ENCODE measurements at places on chromosomes 2 and 18. TPM values are rescaled to one million over a fixed set of nuclear protein-coding genes. Genes with fewer than 3 reads are reported as not detected.

GRCh38 chr2:207037896-207038295 is 98.6 kb downstream of the CPO start:
- DNase-seq: no peak

Gene FRZB
- total RNA-seq: 3.6 TPM

Gene FLACC1
- 2.4 TPM for total RNA-seq

DNA sequence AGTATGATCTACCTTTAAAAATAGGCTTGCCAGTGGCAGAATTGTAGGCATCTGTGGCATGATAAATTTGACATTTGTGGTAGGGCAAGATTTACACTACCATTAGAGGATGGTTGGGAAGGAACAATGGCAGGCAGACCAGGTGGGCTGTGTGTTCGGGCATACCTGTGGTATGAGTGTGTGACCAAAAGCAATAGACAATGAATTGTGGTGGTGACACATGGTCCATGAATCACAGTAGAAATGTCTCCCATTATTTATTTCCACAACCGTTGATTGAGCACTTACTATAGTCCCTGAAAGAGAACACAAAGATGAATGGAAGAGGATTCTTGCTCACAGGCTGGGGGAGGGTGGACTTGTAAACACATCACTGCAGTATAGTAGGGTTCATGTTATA is 29.9 kb upstream of the RUFY4 start:
- DNase-seq: no peak

GRCh38 chr2:221494556-221494955 is 77.5 kb downstream of the EPHA4 start:
- DNase-seq: no peak

DNA sequence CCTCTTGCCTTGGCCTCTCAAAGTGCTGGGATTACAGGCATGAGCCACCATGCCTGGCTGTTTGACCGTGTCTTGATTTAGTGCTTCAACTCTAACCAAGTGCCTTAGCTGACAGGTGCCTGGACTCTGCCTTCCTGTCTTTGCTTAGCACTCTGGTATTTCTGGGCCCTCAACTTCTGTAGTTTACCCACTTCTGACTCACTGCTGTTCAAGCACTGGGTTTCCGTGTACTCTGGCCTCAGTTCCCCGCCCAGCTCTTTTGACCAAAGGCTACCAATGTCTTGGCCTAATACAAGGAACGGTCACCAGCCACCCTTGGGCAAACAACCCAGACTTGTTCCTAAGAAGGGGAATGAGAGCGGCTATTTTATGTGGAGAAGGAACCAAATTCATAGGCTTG is 35.7 kb upstream of the CABLES1 start:
- no peak for DNase-seq

Gene CPLX4
- not detected for total RNA-seq

GRCh38 chr2:229098801-229099200 is 172.3 kb downstream of the PID1 start:
- DNase-seq: no peak

Gene ASB18
- total RNA-seq: not detected

- no peak for DNase-seq
Observed at GRCh38 chr2:236968101-236968879, 117.4 kb upstream of the COPS8 start.

GRCh38 chr2:153871231-153872221 is at the start of gene GALNT13:
Gene GALNT13 (plus strand): TSS chr2:153871922.
- DNase-seq: no peak

DNA sequence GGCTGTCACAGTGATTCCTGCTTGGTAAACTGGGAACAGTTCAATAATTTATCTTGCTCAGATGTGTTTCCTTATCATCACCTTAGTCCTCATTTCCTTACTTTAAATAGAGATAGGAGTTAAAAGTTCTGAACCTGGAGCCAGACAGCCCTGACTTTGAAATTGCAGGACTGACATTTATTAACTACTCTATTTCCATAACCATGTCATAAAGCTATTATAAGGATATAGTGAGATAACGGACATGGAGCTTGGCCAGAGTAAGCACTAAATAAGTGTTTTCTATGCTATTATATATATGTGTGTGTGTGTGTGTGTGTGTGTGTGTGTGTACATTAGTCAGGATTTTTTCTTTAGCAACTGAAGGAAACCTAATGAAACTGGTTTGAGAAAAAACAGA is 13.1 kb downstream of the NT5DC4 start:
- DNase-seq: no peak

DNA sequence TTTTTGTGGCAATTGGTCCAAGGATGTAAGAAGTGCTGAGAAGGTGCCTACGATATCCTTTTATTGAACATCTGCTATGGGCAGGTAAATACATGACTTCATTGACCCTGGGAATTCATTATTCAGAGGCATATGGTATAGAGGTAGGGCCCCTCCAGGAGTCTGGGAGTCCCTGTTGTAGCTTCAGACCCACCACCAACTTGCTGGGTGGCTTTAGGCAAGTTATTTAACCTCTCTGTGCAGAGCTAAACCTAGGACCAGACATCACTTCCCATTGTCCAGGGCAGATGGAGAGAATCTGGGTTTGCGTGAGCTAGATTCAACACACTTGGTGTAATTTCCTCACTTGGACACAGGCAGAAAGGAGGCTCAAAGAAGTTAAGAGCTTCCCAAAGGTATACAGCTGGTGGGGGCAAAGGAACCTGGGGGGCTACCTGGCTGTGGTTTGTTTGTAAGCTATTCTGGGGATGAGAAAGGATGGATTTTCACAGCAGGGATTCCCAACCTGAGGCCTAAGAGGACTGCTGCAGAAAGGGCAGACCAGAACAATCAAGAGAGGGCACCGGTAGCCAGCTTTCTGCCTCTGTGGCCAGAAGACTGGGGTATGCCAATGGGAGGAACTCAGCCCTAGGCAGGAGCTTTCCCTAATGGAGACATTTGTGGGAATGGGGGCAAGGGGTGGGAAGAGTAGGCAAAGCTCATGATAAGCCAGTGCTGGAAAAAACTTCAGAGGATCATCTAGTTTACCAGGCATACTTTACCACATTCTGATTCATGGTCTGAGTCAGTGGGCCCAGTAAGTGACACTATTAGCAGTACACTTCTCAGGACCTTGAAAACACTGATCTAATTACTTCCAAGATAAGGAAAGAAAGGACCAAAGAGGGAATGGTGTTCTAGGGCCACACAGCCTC is 102.7 kb upstream of the SMAD2 start:
- no peak for DNase-seq

- no peak for DNase-seq
Observed at GRCh38 chr2:33488715-33489540, 12.5 kb downstream of the RASGRP3 start.

Gene RAX
- 19.3 TPM for total RNA-seq

Gene ZEB2
- total RNA-seq: 146 TPM

DNA sequence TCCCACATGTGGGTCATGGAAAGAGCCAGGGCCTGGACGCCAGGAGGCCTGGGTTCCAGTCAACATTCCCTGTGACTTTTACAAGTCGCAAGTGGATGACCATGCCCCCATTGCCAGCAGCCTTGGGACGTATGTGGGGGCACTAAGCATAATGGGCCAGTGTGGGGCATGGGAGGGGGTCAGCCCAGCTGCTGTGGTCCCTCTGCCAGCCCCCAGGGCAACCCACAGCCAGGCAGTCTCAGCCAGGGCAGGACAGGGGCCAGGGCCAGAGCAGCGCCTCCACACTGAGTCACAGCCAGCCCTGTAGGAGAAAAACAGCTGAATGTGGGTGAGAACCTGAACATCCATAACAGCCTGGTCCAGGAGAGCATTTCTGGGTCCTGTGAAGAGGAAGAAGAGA is 173.2 kb downstream of the GFPT1 start:
- no peak for DNase-seq

Gene NEB
- 2.5 TPM for total RNA-seq

GRCh38 chr2:105592288-105592687 is 152.4 kb upstream of the NCK2 start:
- DNase-seq: no peak

DNA sequence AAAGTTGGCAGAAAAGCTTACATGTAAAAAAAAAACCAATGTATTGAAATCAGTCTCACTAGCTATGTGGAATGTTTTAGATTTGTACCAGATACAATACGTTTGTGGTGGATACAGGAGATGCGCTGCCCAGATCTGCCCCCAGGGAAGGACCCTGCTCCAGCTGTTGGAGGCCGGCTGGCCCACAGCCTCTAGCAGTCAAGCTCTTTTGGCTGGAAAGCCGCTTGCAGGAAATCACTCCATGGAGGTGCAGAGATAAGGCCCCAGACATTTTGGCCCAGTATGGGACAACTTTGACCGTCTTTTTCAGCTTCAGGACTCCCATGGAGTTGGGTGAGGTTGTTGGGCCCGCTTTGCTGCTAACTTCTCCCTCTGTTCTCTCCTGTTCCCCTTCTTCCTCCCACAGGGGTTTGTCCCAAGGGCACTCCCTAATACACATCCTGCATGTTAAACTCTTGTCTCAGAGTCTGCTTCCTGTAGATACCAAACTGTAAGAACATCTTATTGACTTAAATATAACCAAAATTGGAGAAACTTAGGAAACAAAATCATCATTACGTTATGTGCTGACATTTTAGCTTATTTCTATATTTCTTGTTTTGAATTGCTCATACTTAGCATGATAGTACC is 1.7 kb upstream of the QPCT start:
- DNase-seq: no peak

Gene MROH2A
- 0.92 TPM for total RNA-seq

DNA sequence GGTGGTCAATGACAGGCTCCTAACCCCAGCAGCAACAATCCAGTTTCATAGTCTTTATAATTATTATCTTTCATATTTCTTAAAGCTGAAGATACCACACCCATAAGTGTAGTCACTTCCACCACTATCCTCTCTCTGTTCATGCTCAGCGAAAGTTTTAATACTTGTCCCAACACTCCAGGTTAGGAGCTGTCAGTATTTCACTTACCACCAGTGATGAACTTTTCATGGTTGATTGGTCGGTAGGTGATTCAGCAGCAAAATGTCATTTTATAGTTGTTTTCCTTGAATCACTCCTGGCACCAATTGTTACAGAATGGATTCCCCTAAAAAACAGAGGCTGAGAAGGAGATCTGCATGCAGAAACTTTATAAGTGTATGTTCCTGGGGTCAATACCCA is 324.9 kb downstream of the CCDC85A start:
- DNase-seq: no peak

- DNase-seq: no peak
Observed at GRCh38 chr2:12080360-12080759, 333.9 kb downstream of the LPIN1 start.

GRCh38 chr2:8408560-8409460 is 273.0 kb upstream of the ID2 start:
- DNase-seq: no peak

Gene TTN
- total RNA-seq: under 0.01 TPM

DNA sequence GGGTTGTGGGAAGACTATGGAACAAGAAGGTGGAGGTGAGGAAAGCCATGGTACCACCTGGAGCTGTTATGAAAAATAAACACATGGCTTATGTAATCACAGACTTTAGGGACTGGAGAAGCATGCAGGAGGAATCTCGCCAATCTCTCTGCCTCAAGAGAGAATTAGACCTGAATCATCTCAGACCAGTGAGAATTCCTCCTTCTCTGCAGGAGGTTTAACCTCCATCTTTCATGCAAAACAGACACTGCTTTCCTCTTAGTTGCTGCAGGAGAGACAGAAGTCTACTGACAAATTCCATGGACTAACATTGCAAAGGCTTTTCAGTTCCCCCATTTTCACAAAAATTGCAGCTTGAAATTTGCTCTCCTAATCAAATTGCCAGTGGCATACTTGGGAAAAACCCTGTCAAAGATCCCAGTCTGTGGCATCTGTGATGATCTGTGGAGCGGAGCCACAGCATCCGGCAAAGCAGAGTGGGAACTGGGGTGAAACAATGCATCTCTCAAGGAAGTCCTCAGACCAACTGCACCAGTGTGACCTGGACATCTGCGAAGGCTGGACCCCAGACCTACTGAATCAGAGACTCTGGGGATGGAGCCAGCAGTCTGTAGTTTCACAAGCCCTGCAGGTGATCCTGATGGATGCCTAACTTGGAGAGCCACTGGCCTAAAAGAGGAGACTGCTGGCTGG is 28.6 kb upstream of the NCKAP5 start:
- no peak for DNase-seq

- no peak for DNase-seq
Observed at GRCh38 chr18:49100226-49100968, 149.6 kb upstream of the SMAD7 start.

DNA sequence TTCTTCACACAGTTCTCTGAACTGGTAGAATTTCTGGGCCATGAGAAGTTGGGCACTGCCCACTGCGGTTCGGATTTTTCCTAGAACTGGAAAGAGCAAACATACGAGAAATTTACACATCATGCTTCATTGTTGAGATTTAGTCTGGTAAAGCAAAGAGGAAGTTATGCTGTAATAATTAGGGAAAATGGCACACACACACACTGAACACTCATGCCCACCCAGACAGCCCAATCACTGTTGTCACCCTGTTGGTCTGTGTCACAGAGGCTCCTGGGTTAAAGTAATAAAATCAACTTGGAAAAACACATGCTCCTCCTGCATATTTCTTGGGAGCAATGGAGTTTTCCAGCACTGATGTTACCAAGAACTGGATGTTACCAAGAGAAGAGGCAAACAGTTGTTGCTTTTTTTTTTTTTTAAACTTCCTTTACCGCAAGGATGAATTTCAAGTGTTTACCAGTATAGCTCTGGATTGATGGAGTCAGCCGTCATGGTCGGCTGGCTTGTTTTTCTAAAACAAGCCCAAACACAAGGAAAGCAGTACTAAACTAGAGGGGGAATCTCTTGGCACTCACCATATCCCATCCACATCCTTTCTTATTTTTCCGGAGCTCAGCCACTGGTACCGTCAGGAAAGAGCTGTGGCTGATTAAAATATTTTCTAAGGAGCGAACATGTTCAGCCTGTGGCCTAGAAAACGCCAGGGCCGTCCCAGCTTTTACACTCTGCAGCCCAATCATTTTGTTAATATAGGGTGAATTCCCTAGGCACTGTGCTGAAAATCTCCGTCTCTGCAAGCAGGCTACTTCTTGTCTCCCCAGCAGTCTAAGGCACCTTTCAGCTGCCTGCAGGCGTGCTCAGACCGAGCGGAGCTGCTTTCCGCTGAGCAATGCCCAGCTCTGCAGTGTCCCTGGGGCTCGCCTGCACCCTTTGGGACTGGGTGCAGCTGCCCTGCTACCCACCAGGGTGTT is 58.9 kb downstream of the TGIF1 start:
- DNase-seq: no peak

Gene PTPN4
- total RNA-seq: 51.5 TPM

DNA sequence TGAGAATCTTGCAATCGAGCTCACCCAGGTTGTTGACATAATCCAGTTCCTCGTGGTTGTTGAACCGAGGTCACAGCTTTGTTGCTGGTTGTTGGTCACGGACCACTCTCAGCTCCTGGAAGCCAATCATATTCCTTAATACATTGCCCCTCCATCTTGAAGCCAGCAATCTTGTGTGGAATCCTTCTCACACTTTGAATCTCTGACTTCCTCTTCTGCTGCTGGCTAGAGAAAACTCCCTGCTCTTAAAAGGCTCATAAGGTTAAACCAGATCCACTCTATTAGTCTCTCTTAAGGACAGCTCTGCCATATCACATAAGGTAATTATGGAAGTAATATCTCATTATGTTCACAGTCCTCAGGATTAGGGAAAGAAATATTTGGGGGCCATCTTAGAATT is 41.1 kb downstream of the SP140 start:
- DNase-seq: no peak
